Heart right ventricle (tissue), 16 donors: ENCODE measurements at places on chromosomes 7 and 10. TPM values are rescaled to one million over a fixed set of nuclear protein-coding genes. Genes with fewer than 3 reads are reported as not detected.

The C10orf105 gene
- polyA plus RNA-seq = 0.15 TPM

The MYO1G gene
- polyA plus RNA-seq = 1.0 TPM

The SAP25 gene
- 0.88 TPM for polyA plus RNA-seq

The HOXA1 gene
- polyA plus RNA-seq = 0.07 TPM

The CHRM2 gene
- polyA plus RNA-seq = 11.7 TPM

The NKX6-2 gene
- polyA plus RNA-seq = 0.17 TPM

The MLXIPL gene
- polyA plus RNA-seq = 2.8 TPM

The KNDC1 gene
- polyA plus RNA-seq = not detected

The PPP1R3A gene
- 22.6 TPM for polyA plus RNA-seq

The MEIG1 gene
- 0.23 TPM for polyA plus RNA-seq

The KIFBP gene
- polyA plus RNA-seq = 16.7 TPM
